EL (cell line): ENCODE measurements at places on chromosomes 16 and 17.

GRCh38 chr16:90047714-90048346, 28.6 kb upstream of the DBNDD1 start:
- no peak for DNase-seq

DNA sequence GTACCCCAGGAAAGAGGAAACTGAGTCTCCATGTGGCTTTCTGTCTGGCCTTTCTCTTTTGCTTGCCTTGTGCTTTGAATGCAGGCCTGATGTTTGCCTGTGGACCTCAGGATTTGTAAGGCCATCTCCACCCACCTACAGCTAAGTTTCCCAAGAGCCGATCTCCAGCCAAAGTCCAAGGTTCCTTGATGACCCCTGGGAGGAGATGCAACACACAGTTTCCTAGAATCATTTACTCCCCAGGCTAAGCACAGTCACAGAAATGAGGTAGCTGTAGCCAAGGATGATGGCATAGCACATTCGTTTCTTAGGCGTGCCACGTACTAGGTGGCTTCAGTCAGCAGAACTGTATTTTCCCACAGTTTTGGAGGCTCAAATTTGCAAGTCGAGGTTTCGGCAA, 595.4 kb downstream of the MAF start:
- DNase-seq = no peak

GRCh38 chr16:80198311-80199299, 342.2 kb upstream of the DYNLRB2 start:
- peak; percentile 6 for DNase-seq

DNA sequence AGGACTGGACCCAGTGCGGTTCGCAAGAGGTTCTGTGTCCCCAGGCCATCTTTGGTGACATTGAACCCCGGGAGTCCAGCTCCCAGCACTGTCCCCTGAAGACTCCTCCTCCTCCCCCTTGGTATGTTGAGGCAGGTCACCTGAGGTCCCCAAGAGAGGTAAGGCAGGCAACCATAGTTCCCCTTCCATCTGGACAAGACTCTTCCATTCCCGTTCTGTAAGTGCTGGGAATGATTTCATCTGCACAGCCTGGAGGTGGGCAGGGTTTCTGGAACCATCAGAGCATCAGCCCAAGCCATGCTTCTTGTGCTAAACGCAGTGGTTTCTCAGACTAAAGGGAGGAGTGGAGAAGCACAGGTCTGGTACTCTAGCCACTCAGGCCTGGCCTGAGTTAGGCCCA, 24.9 kb downstream of the COPZ2 start:
- DNase-seq = no peak

GRCh38 chr17:43720311-43721060, 38.1 kb downstream of the SOST start:
- DNase-seq = peak; percentile 73

- no peak for DNase-seq
Measured at GRCh38 chr17:35559495-35560210, 966 bp downstream of the SLFN14 start.

DNA sequence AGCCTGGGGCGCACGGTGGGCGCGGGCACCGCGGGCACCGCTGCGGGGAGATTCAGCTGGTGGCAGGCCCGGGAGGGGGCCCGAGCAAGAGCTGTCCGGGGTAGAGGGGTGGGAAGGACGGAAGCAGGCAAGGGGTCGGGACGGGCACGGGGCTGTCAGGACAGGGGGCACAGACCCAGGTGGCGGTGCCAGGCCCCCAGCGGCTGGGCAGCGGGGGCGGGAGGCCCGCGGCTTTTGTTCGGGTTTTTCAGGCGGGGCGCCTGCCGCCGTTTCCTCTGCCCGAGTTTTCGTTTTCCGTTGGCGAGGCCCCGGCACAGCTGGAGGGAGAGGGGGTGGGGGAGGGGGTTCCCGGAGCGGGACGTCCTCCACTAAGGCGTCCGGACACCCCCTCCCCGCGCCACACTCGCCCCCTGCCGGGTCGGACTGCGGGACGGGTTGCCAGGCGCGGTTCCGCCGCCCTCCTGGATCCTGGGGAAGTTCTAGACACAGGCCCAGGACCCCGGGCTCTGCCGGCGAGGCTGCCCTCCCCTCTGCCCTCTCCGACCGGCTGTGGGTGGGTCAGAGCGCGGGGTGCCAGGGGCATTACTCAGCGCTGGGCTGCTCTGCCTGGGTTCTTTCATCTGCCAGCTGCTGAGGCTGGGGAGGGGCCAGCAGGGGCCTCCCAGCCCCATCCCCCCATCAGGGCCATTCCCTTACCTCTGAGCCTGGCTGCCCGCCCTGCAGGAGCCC, 543 bp downstream of the ARHGAP23 start:
- peak; percentile 77 for DNase-seq

DNA sequence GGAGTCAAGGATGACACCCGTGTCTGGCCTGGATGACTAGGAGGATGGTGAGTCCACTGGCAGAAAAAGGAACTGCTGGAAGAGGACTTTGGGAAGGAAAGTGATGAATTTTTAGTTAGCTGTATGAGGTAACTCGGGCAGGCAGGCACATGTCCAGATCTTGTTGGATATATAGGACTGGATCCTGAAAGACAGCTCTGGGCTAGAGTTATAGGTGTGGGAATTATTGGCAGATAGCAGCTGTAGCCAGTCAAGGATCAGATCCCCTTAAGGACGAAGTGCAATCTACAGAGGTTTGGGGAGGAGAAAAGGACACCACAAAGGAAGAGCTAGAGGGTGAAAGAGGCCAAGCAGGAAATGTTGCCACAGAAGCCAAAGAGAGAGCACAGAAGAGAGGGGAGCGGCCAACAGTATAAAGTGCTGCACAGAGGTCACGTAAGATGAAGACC, 10.1 kb downstream of the CYB5D1 start:
- DNase-seq = no peak

DNA sequence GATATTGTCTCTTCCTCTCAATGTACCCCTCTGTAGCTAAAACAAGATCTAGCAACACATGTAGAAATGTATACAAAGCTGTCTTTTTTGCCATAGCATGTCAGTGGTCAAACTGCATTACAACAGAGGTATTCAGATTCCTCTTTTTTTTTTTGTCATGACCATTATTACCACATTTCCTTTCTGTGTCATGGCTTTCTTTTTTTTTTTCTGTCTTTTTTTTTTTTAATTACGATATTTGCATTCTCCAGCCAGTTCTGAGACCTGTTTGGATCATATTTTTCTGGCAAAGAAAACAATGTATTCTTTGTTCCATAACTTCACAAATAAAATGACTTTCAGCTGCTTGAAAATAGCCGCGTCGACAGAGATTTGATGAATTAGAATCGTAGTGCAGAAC, 27.4 kb upstream of the CAPNS2 start:
- DNase-seq = no peak

DNA sequence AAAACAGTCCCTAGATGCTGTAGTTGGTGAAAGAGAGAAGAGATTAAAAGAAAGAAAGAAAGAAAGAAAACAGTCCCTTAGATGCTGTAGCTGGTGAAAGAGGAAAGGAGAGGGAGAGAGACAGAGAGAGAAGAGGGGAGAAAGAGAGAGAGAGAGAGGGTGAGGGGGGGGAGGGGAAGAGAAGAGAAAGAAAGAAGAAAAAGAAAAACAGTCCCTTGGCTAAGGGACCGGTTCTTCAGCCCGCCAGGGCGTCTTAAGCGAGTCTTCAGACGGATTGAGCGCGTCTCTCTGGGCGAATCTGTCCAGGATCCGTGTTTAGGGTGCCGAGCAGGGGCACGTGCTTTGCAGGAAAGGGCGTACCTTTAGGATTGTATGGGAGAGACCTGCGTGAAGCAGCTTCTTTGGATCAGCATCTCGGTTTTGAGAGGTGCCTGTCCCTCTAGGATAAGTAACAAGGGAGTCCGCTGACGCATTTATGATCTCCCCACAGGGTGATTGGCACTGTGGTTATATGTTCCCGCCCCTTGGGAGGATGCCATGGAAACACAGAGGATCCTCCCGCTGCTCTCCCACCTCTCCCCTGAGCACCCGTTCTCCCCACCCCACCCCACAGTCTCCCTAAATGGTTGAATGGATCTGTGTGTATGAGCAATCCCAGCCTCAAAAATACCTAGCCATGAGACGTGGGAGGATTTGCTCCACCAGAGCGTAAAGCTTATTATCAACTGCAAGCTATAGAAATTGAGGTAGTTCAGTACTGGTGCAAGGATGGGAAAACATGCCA, 16.7 kb downstream of the GNGT2 start:
- peak; percentile 72 for DNase-seq

DNA sequence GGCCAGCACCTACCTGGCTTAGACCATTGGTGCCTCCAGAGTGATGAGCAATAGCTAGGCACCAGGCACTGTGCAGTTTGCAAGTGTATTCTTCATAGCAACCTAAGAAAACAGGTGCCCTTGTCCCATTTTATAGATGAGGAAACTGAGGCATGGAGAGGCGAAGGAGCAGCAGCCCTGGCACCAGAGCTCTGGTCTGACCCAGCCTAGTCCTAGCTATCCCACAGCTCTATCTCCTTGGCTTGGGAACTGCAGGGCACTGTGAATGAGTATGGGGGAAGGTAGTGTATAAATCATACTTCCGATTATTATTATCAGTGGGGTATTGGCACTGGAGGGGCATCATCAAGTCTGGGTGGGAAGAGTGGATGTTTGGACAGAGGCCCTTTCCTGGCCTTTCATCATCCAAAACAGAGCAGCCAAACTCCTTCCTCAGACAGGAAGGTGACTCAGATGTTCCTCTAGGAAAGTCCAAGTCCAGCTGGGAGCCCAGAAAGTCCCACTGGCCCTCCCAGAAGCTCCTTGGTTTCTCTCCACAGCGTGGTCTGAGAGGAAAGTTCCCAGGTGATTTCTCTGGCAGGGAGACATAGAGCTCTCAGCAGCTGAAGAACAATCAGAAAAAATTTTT, 32.0 kb upstream of the PLLP start:
- DNase-seq = peak; percentile 82

- DNase-seq = no peak
Measured at GRCh38 chr16:77972062-77972392, 50.3 kb upstream of the CLEC3A start.

- DNase-seq = no peak
Measured at GRCh38 chr17:67656494-67657203, 61.1 kb upstream of the NOL11 start.

DNA sequence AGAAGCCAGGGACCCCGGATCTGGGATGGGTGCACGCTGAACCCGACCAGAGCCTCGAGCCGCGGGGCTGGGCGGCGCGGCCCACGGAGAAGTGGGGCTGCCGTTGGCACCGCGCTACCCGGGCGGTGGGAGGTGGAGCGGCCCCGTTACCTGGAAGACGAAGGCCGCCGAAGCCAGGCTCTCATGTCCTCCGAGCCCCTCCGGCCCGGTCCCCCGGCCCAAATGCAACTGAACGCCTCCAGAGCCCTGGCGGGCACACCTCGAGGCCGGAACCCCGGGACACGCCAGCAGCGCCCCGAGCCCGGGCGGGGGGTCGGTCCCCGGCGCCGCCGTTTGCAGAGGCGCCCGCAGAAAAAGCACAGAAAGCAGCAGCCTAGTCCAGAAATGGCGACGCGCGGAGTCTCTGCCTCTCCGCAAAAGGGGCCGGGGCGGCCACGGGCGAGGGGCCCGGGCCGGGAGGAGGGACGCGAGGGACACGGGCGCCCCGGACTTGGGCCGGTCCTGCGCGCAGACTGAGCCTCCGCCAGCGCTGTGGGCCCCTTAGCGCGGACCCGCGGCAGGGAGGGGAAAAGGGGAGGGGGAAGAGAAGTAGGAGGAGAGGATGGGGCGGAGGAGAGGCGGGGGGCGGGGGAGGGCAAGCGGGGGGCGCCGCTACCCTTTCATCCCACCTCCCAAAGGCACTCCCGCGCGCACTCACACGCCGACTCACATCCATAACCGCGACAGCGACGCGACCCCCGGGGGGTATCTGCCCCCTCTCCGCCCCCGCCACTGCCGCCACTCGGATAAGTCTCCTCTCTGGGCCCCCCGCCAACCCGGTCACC, 1.4 kb downstream of the AXIN2 start:
- DNase-seq = no peak

DNA sequence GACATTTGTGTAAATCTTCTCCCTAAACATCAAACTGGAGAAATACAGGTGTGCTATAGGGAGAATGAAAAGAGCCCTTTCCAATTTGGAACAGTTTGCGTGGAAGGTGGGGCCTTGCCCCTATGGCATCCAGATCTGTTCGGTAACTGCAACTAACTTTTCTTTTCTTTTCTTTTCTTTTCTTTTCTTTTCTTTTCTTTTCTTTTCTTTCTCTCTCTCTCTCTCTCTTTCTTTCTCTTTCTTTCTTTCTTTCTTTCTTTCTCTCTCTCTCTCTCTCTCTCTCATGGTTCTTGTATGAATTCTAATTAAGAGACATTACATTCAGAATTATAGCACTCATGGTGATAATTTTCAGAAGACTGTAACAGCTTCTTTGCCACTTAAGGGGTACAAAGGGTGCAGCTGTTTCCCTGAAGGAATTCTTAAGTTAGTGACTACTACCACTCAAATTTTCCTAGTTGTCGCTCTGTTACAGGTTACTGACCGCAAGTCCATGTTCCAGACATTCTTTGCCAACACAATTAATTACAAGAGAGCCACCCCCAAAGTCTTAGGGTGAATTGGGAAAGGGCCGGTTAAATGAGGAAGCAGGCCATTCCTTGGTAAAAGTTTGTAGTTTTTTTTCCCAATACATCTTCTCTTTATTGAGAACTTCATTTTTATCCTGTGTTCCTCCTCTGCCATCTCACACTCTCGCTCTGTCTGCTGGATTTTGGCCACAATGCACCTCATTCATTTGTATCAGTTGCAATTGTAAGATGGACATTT, 69.8 kb downstream of the KSR1 start:
- no peak for DNase-seq

- no peak for DNase-seq
Measured at GRCh38 chr16:56534847-56535383, 15.1 kb upstream of the BBS2 start.

DNA sequence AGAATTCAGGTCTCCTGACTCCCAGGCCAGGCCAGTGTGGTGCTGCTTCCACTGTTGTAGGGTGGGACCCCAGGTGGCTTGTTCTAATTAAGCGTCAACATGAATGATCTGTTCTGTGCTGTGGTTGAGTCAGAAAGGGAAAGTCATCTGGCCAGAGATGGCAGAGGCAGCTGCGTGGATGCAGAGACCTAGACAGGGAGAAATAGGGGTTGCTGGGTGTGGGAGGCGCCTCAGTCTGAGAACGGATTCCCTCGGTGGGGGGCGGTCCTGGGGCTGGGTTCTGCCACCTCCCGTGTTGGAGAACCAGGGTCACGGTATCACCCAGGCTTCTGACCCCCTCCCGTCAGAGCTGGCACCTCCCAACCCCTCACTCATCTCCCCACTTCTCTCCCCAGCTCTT, 5.6 kb downstream of the FBRS start:
- no peak for DNase-seq

GRCh38 chr16:31471875-31472708, at the start of gene TGFB1I1:
Gene TGFB1I1 (plus strand): TSS chr16:31472152. CDS start chr16:31472189, 37 bp downstream.
- DNase-seq = peak; percentile 85

DNA sequence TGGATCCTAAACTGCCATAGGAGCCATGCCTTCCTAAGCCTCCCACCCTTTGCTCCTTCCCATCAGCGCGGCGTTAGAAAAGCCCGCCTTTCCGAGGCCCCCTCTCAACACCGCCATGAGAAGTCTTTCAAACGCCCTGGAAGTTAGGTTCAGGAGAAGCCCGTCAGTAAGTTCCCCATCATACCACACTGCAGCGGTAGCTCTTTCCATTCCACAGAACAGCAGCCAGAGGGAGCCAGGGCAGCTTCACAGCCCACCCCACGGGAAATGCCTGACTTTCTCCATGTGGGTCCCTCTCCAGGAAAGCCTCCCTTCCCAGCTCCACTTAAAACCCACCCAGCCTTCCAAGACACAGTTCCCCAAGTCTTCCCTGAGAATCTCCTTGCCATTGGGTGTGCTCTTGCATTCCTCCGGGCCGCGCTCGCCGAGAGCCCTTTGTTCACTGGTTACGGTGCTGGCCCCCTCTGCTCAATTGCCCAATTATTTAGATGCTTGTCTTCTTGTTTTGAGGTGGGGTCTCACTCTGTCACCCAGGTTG, 28.7 kb downstream of the KIAA0513 start:
- peak; percentile 6 for DNase-seq
